ENCODE measurements at places on chromosomes 5 and 9.

DNA sequence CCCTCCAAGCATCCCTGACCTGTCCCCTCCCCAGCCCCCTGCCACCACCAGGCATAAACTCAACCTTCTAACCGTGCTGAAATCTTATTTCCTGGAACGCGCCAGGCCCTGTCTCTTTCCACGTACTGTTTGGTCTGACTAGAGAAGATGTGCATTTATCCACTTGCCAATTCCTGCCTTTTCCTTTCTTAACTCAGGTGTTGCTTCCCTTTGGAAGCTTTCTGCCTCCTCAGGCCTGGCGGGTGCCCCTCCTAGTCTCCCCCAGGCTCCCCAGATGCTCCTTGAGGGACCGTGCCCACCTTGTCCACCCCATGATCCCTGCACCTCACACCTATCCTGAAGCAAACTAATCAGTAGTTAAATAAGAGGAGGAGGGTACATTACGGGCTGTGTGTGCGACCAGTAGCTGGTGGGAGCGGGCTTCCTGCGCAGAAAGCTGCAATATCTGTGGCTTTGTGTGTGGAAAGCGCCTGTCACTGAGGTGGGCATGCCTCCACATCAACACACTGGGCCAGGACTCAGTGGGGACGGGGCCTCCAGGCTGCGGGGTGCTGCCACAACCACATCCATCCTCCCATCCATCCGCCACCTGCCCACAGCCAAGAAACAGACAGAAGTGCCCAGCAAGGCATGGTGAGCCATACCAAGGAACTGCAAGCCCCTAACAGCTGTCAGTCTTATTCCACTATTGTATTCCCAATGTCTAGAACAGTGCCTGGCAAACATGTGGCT lies 73.5 kb downstream of the COL23A1 start:
- DNase-seq = no peak

DNA sequence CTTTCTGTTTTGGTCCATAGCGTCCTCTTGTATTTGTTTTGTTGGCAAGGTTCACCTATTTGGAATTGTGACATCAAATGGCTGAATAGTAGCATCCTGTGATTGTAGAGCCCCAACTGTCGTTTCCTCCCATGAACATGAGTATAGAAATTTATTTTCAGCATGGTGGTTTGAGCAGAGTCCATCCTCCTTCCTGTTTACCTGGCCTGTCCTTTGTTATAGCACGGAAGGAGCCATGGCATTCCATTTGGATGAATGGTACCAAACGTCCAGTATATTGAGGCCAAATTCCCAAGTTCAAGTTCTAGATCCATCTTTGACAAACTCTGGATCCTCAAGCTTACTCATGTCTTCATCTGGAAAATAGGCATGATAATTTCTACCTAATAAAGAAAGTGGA lies 16.8 kb downstream of the RASGRF2 start:
- no peak for DNase-seq

- DNase-seq = no peak
Measured at GRCh38 chr5:95533761-95534160, 21.0 kb downstream of the SKIC3 start.

GRCh38 chr9:92188969-92189781 lies 74.0 kb upstream of the SPTLC1 start:
- no peak for DNase-seq

DNA sequence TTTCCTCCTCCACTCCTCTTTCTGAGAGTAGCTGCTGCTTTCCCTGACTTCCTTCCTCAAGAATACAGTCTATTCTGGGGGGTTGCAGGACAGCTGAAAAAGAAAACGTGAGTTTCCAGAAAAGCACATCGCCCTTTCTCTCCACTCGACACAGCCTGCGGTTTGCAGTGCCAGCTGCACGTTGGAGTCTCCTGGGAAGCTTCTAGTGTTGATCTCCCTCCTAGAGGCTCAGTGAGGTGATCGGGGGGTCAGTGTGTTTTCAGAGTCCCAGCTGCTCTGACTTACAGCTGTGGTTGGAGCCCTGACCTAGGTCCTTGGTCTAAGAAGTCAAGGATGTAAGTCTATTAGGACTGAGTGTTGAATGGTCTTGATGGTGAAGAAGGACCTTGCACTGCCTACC lies 25.0 kb upstream of the SUSD3 start:
- DNase-seq = no peak

DNA sequence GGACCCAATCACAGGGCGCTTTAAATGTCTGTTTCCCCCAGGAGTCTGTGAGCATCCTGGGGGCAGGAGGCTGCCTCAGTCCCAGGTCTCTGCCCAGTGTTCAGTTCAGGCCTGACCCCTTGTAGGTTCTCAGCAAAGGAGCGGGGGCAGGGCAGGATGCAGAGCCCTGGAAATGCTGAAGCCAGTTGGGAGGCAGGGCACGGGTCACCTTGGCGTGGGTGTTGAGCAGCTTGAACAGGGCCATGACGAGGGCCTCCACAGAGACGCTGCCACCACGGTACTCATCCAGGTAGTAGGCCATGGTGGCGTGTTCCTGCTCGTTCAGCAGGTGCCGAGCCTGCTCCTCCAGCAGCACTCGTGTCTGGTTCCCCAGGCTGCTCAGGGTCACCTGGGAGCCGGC lies 36.3 kb upstream of the AKNA start:
- DNase-seq = no peak

DNA sequence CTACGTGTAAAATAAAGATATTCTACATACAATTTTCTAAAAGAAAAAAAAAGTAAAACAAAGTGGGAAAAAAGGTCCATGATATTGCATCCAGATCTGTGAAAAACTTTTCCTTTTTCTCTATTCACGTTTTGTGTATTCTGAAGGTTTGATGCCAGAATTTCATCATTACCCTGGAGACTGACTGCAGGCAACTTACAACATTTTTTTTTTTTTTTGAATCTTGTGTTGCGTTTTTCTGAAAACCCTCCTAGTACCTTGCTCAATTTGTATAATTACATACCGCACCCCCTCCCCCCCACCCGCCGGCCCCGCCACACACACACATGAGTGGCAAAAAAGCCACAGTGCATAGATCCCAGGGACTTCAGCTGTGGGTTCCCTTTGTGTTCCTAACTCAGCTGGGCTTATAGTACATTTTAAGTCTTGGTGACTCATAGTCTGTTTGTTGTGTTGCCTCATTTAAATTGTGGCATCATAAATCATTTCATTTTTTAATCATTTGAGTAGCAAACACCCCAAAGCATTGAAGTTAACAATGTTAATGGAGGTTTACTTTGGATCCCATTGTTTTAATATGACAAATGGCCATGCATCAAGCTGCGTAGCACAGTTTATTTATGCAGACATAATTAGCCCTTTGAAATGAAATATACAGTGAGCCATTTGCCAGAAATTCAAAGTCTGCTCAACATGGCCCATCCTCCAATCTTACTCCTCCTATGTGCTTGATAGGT lies 36.0 kb downstream of the PRDM6 start:
- DNase-seq = peak; percentile 38

- no peak for DNase-seq
Measured at GRCh38 chr5:76807296-76807695, 11.5 kb upstream of the F2RL1 start.

GRCh38 chr9:135611142-135611874 lies 28.0 kb downstream of the GLT6D1 start:
- no peak for DNase-seq

DNA sequence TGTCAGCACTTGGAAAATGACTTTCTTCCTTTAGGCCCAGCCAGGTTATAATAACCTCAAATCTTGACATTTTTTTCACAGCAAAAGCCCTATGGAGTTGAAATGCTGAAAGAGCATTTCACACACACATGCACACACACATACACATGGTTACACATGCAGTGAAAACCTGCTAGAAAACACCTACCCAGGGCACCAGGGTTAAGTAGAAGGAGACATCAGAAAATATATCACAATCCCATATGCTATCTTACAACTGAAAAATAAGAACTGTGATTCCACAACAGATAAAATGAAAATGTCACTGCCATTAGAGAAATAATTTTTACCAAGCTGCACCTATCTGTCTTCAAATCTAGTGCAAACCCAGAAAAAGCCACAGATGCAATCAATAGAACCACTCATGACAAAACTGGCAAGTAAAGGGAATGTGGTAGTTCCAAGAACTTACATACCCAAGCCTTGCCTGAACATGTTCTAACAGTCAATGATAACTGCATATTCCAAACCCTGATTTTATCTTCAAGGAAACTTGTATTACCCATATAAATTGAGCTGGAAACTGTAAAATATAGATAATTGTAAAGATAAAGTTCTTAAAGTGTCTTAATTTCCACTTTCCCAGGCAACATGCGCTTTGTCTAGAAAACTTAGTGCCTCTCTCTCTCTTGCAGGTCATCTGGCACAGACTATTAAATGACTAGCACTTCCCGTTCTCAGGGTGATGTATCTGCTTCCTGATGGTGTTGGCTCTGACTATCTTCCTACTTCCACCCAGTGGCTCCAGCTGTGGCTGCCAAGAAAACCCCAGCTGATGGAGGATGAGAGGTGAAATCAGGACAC lies 250.2 kb upstream of the PTGER4 start:
- DNase-seq = peak; percentile 31

- no peak for DNase-seq
Measured at GRCh38 chr9:29066141-29066640, 1492.9 kb upstream of the C9orf72 start.

DNA sequence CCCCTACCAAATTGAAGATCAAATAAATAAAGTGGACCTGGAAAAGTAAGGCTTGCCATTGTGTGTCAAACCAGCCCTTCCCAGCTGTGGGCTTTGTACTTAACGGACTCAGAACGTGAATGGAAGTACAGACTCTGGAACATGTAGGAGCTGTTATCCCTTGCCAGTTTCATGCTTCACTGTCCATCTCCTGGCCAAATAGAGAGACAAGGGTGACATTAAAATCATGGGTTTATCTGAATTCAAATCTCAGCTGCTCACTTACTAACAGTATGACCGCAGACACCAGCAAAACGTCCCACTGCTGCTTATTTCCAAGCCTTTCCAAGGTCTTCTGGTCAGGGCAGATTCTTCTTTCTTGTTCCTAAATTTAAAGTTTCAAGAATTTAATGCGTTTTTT lies 52.2 kb downstream of the EXOSC2 start:
- no peak for DNase-seq

DNA sequence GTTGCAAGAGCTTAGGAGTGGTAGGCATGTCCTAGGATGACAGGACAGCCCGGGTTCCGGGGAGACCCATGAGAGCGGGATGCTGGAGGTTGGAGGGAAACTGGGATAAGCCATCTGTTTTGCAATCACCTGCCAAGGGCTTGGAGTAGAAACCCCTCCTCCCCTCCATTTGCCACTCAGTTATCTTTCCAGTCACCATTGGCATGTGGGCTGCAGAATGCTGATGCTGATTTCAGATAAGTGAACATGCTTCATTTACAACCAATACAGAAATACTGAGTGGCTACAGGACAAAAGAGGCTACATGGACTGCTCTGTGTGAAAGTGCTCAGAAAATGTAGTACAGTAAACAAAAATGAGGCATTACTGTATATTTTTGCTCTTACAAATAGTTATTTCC lies 93.4 kb upstream of the KIF2A start:
- DNase-seq = no peak

- no peak for DNase-seq
Measured at GRCh38 chr5:148834689-148835088, 8.3 kb downstream of the ADRB2 start.

DNA sequence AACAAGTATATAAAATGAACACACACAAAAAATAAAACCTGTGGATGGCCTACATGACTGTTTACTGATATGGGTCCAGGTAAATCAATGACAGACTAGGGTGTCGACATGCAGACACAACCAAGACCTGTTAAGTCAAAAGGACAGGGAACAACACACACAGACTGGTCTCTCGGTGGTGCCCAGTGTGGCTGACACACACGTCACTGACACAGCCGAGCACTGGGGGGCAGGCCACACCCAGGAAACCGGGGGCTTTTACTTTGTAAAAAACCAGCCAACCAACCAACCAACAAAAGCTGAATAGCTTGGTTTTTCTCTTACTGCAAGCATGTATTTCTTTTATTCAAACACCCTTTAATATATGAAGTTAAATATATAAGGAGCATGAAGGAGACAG lies 5.0 kb downstream of the FAM163B start:
- no peak for DNase-seq

DNA sequence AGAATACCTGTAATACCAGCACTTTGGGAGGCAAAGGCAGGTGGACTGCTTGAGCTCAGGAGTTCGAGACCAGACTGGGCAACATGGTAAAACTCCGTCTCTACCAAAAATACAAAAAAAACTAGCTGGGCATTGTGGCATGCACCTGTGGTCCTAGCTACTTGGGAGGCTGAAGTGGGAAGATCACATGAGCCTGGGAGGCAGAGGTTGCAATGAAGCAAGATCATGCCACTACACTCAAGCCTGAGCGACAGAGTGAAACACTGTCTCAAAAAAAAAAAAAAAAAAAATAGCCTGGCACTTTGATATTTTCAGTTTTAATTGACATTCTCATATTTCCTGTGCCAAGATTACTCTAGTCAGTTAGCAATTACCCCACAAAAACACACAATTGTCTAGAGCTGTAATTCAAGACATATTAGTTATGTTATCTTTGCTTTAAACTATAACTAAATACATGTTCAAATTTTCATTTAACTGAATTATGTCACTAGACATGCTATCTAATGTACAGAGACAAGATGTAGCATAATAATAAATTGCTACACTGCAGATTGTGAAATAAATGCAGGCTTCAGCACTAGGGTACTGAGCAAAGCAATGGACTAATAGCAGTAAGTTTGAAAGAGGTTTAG lies 378.2 kb upstream of the GRAMD2B start:
- no peak for DNase-seq

DNA sequence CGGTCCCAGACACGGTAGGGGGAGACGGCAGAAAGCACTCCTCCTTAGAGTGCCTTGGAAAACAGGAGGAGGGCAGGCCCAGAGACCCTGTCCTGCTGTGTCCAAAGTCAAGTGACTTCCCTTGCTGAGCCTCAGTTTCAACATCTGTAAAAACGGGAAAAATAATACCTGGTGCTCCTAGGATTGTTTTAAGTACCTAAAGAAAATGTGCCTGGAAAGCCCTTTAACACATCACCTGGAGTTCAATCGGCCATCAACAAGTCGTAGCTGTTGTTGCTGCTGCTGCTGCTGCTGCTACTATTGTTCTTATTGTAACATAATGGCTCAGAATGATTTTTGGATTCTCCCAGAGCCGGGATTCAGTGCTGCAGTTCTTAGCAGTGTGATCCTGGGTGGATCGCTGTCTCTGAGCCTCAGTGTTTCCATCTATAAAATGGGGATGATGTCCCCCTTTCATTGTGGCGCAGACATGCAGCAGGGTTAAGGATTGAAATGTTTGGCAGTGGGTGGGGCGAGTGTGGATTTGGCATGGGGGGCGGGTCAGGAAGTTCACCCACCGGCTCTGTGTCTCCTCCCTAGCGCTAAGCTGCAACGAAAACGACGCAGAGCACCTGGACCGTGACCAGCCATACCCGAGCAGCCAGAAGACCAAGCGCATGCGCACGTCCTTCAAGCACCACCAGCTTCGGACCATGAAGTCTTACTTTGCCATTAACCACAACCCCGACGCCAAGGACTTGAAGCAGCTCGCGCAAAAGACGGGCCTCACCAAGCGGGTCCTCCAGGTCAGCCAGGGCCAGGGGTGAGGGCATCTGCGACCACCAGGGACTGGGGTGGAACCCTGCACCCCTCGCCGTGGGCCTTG lies 9.2 kb downstream of the LHX2 start:
- DNase-seq = no peak

Measured in stomach (tissue), 19 donors.